EL (cell line): ENCODE measurements at places on chromosomes 3 and 15.
A peak's percentile ranks its signal among the peaks of the same experiment; 100 is the strongest.

DNA sequence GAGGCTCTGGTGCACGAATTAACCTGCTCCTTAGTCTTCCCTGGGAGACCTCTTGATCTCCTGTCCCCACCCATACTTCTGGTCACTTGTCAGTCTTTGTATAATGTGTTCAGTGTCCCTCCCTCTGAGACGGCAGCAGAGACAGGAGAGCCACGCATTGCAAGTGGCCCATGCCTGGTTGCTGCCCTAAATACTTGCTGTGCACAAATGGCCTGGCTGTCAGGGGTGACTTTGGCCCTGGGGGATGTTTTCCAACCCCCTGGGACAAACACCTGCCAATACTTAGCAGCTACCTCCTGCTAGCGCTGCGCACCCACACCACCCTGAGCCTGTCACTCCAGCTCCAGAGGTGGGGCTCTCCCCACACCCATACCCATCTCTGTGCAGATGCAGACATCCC is 17.2 kb downstream of the KLF13 start:
- no peak for DNase-seq

DNA sequence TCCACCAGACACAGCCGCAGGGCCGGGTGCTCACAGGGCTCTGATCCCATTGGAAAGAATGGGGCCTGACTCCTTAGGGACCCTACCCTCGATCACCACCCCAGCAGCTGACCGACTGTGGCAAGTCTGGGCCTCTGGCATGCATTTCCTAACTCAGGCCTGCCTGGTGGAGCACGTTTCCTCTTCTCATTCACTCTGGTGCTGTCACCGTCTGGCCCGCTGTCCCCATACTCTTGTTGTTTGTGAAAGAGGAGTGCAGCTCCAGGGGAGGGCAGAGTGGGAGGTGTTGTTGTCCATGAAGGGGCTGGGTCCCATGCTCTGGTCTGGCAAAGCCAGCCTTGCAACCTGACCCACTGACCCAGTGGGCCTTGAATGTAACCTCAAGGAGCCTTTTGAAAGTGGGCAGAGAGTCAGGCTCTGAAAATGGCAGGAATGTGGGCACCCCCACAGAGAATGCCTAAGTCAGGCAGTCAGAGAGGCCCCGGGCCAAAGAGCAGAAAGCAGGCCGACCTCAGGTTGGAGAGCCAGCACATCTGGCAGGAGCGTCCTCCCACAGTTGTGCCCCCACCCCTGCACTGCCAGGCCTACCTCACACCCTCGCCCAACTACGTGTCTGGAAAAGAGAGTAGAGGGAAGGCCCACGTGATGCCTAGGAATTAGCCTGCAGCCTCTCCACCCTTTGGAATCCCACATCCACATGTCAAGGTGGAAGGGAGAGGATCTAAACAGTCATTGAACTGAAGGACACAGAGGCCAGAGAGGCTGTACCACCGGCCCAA is 10.9 kb downstream of the SEMA7A start:
- DNase-seq, result peak; percentile 95

GRCh38 chr3:65890328-65890727 is 148.4 kb downstream of the MAGI1 start:
- DNase-seq, result no peak

GRCh38 chr15:89377024-89377841 is 42.6 kb upstream of the POLG start:
- DNase-seq, result no peak

GRCh38 chr3:70076396-70076795 is 76.9 kb downstream of the SAMMSON start:
- no peak for DNase-seq
